ENCODE measurements at places on chromosomes 6 and 20. TPM values are rescaled to one million over a fixed set of nuclear protein-coding genes. Genes with fewer than 3 reads are reported as not detected.
A peak's percentile ranks its signal among the peaks of the same experiment; 100 is the strongest.

LPA gene
- polyA plus RNA-seq, result not detected

GSTA2 gene
- not detected for polyA plus RNA-seq

TFAP2A gene
- polyA plus RNA-seq, result 0.38 TPM

SIM1 gene
- not detected for polyA plus RNA-seq

COQ3 gene
- polyA plus RNA-seq, result 7.4 TPM

KIF3B gene
- 19.8 TPM for polyA plus RNA-seq

KHDRBS2 gene
- not detected for polyA plus RNA-seq

ZKSCAN8 gene
- polyA plus RNA-seq, result 12.5 TPM

SRXN1 gene
- 20.2 TPM for polyA plus RNA-seq

PAK5 gene
- polyA plus RNA-seq, result 0.63 TPM

VPS52 gene
- polyA plus RNA-seq, result 16.0 TPM

E2F3 gene
- 7.6 TPM for polyA plus RNA-seq

STX11 gene
- polyA plus RNA-seq, result 4.6 TPM

GRCh38 chr6:116456106-116456505 is 5.1 kb upstream of the CALHM6 start:
- no peak for DNase-seq

GRCh38 chr6:148358196-148358785 is 15.7 kb downstream of the SASH1 start:
- DNase-seq, result peak; percentile 68

DNA sequence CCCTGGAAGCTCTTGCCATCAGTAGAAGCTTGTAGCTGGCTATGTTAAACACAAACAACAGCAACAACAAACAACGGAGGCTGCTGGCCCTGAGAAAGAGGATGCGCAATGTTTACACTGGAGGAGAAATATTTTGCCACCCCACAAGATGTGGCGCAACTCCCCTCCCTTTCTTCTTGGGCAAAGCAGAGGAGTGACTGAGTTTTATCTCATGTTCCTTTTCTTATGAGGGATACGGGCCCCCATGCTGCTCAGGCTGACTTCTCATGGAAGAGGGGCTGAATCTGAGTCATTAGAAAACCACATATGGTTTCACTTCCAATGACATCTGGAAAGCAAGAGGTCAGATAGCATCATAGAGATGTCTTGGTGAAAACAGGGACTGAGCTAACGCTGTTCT is 75.9 kb upstream of the HDDC2 start:
- no peak for DNase-seq

GRCh38 chr6:47132724-47133123 is 90.6 kb upstream of the ADGRF1 start:
- DNase-seq, result no peak

DNA sequence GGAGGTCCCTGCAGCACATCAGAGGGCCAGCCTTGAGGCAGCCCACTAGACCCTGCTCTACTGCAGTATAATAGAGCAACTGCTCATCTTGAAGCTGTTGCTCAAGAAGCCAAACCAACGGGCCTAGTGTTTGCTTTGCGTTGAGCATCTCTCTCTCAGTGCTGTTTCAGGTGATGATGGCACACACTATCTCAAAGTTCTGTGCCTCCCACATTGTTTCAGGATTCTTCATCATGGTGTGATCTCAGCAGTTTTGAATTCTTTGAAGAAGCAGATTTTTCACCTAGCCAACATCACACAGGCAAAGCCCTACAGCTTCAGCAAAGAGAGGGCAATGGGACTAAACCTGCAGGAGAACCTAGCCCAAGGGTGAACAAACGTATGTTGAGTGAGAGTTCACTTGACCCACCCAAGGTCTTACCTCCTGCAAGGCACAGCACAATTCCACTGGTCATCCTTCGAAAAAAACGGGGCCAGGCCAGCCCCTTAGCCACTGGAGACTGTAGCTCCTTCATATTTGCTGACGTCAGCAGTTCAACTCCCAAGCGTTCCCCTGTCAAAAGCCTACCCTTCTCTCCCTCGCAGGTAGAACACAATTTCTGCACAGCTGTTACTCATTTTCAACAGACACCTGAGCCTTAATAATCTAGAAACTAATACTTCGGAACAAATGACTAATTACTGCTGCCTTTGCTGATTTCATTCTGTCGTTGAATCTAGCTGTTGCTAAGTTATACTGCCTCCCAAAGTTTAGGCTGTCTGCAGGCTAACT is 15.8 kb downstream of the MYB start:
- no peak for DNase-seq

- no peak for DNase-seq
Observed at GRCh38 chr6:74749211-74750147, 456.4 kb downstream of the COL12A1 start.

DNA sequence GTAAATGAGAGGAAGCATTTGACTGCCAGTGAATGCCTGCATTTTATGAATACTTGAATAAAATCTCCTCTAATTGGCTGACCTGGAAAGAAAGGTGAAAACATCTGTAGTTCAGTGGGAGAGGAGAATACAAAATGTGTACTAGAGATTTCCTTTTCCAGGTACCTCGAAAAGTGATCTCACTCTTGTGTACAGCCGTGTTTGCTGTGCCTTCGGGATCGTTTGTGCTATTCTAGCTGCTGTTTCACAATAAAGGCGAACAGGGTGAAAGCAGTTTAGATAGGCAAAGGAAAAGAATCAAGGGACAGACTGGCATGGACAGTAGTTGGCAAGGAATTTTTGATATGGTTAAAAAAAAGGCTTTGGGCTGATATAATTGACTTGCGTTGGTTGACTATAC is 112.3 kb downstream of the ARID1B start:
- no peak for DNase-seq

DNA sequence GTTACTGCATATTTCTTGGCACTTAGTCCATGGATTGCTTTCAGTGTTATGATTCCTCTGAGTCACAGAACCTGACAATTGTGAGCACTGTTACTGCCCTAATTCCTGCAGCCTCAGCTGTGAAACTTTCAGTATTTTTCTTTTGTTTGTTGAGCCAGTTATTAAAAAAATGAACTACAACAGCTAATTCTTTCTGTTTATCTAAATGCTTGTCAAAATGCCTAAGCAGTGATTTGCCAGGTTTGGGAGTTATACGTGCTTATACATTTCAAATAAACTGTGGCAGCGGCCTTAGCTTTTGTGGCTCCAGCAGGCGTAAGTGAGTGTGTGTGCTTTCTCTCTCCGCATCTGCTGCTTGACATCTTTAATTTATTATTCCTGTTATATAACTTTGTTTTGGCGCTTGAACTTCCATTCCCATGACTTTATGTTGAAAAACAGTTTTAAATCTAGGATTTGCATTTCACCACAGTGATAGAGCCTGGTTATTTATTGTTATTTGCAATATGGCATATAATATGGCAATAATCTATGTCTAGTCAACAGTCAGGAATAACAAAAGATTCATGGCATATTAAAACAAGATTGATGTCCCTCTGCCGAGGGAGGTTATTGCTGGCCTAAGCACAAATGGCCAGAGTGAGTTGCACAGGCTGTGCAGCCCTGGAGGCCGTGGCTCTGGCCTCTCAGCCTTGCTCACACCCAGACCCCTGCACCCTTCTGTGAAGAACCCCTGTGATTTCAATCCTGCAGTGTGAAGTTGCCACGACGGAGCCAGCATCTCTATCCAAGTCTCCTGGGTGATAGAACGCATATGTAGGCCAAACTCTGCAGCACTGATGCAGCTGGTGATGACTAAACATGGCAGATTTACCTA is 303.4 kb downstream of the THBS2 start:
- DNase-seq, result no peak

DNA sequence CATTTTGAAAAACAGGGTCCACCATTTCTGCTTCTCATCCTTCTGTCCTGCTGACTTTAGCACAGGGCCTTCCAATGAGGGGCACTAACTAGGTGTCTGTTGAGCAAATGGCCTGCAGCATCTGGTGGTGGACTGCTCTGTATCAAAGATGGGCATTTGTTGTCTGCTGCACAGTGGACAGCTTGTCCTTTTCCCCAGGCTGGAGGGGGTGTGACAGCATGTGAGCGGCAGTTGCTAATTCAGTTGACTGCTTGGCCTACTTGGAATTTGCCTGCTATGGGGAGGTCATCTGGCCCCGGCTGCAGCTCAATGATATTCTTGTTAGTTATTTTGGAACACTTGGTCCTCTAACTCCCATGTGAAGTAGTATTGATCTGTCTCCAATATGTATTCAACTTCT is 93.7 kb downstream of the SH3BGRL2 start:
- DNase-seq, result no peak

DNA sequence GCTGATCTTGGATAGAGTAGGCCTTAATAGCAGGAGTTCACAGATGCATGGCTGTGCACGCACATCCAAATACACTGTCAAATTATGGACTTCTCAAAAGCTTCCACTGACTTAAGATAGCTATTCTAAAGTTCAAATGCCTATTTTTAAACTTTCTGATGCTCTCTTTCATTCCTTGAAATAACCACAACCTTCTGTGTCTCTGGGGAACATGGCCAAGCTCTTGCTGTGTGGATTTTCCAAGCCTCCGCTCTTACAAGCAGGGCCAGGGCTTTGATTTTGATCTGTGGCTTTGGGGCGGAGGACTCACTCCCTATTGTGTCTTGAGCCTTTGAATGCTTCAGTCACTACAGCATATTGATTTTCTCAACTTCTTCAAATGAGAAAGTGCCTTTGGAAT is 35.7 kb upstream of the SNRPB2 start:
- DNase-seq, result no peak

GRCh38 chr6:170074907-170075306 is 216.0 kb downstream of the DLL1 start:
- DNase-seq, result peak; percentile 74

DNA sequence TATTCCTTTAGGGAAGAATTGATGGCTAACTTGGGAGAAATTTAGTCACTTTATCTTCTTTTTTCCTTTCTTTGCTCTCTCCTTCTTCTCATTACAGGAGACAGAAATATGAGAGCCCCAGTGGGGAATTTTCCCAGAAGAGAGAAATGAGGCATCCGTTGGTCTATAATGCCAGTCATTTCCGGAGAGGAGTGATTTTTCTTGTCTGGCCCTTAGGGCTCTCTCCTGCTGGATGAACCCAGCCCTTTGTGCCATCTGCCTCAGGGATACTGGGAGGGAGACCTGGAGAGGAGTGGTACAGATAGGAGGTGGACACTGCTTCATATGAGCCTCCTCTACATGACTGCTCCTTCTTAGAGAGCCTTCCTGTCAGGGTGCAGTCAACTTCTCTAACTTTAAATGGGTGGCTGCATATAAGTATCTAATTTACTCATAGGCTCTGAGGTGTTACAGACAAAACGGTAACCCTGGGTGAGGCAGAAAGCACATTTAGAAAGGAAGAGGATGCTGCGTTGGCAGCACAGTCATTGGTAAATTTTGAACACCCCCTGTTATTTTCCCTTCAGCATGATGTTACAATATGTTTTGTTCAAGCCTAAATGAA is 21.9 kb downstream of the RIMS1 start:
- no peak for DNase-seq

- DNase-seq, result no peak
Observed at GRCh38 chr6:35392773-35393672, 50.7 kb downstream of the PPARD start.

GRCh38 chr6:31829633-31830283 is 2.2 kb downstream of the HSPA1B start:
- DNase-seq, result peak; percentile 57

GRCh38 chr6:45786355-45786781 is 229.3 kb downstream of the CLIC5 start:
- no peak for DNase-seq
